ENCODE measurements at places on chromosomes 5 and 9.

GRCh38 chr5:134041570-134042411, 37.0 kb upstream of the VDAC1 start:
- no peak for DNase-seq

GRCh38 chr5:102865510-102866236, 110.6 kb downstream of the PAM start:
- peak; percentile 25 for DNase-seq

DNA sequence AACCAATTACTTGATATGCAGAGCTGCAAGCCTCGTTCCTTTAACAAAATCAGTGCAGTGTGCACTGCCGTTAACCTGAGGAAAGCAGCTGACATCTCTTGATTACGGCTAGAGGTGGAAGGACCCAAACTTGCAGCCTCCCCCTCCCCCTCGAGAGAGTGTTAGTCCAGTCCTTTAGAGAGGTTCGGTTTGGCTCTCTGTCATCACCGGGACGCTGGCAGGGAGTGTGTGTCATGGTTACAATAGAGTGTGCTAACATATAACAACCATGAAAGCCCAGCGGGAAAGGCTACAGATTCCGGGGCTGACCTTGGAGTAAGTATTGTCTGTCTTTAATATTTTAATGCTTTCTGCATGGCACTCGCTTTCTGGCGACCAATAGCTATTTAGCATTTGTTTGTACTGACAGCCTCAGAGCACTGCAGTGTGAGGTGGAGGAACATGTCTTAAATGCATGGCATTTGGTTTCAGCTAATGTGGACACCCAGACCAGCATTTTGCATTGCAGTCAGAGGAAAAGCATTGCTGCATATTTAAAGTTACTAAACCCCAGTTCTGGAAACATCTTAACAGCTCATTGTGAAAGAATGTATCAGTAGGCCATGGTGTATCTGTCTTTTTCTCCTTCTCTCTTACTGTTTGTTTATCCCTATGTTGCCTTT, 237.5 kb downstream of the CD180 start:
- no peak for DNase-seq

GRCh38 chr9:137159105-137160053, 10.5 kb downstream of the LRRC26 start:
- no peak for DNase-seq

DNA sequence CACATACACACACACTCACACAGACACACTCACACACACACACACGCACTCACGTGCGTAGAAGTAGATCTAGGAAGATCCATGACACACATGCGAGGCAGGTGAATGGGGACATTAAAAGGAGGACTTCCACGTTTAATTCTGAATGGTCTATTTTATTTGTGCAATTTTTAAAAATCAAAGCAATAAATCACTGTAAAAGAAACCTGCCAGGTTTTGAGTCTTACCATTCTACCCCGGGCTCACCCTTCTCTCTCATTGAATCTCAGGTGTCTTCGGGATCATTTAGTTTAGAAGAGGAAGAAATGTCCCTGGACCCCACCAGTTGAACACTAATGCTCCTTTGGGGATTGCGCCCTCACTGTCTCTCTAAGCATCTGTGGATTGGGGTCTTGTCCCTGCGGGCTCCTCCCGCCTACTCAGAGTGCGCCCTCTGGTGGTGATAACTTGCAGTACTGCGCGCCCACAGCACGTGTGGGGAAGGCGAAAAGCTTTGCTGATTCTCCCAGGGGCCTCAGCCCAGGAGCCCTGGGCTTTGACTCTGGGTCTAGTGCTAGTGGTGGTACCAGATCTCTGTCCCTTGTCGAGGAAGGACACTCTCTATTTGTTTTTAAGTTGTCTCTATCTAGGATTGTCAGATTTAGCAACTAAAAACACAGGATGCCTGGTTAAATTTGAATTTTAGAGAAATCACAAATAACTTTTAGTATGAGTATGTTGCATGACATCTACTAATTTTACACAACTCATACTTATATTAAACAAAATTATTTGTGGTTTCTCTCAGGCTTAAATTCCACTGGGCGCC, 34.8 kb downstream of the BOD1 start:
- peak; percentile 31 for DNase-seq

DNA sequence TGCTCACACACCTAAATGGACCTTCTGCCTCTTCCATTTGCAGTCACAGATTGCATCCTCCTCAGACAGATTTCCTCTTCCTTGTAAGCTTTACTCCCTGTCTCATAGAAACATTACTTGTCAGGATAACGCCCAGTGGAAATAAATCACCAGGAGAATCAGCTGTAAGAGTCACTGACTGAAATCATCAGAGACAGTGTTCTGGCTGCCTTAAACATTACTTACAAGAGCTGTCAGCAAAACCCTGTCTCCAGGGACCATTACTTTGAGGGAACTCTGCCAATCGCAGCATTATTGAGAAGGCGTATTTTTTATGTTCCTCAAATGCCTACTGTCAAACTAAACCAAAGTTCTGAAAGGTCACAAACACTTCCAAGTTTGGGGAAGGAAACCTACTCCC, 5.9 kb downstream of the DPYSL3 start:
- DNase-seq: no peak

DNA sequence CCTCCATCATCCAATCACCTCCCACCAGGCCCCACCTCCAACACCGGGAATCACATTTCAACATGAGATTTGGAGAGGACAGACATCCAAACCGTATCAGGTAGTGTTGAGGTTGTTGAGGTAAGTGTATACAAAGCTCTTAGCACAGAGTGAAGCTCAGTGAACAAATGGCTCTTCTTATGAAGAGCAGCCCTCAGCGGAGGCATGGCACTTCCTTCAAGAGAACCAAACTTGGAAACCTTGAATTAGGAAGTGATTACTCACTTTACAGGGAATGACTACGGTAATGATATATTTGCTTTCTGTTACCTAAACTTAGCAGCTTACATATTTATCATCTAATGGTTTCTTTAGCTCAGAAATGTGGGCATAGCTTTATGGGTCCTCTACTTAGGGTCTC, 92.8 kb downstream of the IQGAP2 start:
- DNase-seq: no peak

DNA sequence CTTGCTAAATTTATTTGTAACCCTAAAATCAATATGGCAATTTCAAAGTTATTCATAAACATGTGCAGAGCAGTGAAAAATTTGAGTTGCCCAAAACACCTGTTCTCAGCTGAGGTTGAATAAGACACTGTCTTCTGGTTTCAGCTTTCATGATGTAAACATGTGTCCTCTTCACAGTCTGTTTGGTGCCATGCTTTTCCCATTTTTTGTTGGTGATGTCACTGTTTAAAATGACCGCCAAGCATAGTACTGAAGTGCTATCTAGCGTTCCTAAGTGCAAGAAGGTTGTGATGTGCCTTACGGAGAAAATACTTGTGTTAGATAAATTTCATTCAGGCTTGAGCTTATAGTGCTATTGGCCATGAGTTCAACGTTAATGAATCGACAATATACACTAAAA, 580.8 kb downstream of the ACTL7B start:
- no peak for DNase-seq

GRCh38 chr5:26948921-26949320, 89.5 kb downstream of the CDH9 start:
- no peak for DNase-seq

DNA sequence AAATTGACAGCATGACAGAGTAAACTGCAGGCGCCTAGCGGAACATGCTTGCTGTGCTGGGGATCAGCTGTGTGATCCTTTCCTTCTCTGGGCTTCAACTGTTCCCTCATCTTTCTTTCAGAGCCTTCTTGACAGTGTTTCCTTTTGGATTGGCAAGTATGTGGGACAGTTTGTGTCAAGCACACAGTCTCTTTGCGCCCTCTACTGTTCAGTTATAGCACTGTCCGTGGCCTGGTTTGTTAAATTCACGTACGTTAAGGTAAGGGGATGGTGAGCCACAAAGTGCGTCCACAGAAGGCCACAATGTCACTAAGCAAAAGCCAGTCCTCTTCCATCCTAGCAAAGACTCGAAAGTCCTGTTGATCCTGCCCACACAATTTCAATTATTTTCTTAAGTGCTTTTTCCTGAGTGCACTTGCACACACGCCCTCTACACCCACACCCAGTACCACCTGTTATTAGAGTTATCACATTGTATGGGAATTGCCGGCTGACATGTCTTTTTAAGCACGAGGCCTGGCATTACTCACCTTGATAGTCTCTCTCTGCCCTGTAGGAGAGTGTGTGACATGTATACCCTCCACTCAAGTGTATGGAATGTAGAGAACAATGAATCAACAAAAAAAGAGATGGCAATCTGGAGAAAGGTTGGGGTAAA, 22.5 kb upstream of the PTPN3 start:
- peak; percentile 24 for DNase-seq

GRCh38 chr5:120817044-120817985, 353.2 kb downstream of the PRR16 start:
- DNase-seq: no peak

DNA sequence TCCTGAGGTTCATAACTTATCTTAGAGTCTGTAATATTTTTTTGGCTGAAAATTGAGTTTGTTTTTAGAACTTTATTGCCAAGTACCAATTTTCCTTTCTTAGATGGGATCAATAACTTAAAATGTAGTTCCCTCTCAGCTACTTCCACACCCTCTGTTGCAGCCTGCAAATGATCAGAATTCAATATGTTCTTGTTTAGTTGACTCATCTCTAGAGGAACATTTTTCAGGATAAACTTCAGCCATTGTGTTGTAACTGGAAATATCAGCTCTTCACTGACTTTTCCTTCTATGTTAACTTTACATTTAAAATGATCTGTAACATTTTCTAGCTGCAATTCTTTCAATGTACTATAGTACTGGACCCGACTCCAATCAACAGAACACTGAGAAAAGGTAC, 115.7 kb downstream of the ESM1 start:
- no peak for DNase-seq

- DNase-seq: no peak
Observed at GRCh38 chr9:107751567-107752210, 262.1 kb upstream of the KLF4 start.

DNA sequence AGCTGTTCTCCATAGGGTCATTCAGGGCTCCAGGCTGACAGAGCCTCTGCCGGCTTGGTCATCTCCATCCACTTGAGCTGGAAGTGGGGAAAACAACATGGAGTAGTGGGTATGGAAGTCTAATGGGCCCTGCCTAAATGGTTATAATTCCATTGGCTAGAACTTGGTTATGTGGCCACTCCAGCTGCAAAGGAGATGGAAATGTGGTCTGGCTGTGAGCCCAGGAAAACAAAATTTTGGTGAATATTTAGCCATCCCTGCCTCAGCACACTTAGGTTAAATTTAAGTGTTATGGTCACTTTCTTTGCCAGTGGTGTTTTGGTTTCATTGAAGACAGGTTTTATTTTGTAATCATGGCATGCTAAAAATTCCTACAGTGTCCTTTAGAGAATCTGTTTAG, 112.3 kb downstream of the SMARCA2 start:
- DNase-seq: no peak

GRCh38 chr9:22039258-22039657, 30.2 kb upstream of the CDKN2B start:
- no peak for DNase-seq

- DNase-seq: no peak
Observed at GRCh38 chr5:54671681-54672080, 154.1 kb downstream of the SNX18 start.

- DNase-seq: no peak
Observed at GRCh38 chr5:133494232-133494922, 118.0 kb downstream of the FSTL4 start.

DNA sequence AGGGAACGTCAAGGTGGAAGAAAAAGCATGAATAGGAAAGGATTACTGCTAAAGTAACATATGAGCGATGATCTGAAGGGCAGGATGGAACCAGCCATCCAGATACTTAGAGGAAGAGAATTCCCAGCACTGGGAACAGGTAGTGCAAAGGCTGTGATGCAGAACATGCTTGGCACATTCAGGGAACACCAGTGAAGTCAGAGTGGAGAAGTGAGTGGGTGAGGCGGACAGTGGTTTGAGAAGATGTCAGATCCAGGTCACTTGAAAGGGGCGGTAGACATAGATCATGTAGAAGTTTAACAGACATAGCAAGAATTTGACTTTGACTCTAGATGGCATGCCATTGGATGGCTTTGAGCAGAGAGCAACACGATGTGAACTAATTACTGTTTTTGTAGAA, 374.2 kb downstream of the PDE4D start:
- no peak for DNase-seq

- DNase-seq: peak; percentile 50
Observed at GRCh38 chr9:74951725-74952151, 974 bp downstream of the C9orf40 start.

DNA sequence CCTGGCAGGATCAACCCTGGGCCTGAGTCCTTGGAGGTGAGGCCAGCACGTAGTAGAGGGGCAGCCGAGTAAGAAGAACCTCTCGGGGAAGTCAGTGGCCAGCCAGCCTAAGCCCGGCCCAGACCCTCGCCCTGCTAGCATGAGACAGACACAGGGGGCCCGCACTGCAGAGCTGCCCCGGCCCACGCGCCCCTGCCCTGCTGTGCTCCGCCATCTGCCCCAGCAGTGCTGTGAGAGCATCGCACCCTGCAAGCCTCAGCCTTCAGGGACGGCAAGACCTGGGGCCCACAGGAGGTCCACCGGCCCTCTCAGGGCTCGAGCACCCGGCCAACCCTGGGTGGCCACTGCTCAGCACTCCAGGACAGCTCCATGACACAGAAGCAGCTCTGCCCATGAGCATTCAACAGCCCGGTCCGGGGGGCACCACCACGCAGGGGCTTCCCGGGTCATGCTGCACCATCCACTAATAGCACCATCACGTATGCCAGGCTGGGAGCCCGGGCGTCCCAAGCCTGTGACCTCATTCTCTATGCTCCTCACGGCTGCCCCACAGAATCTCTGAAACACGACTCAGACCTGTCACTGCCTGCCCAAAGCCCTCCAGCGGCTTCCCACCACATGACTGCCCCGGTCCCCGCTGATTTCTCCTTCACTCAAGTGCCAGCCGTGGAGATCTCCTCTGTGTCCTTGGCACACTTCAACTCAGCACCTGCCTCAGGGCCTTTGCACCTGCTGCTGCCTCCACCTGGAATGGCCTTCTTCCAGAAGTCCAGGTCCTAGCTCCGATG, 38.1 kb downstream of the ADAMTS2 start:
- no peak for DNase-seq

- DNase-seq: no peak
Observed at GRCh38 chr5:134392301-134392700, 19.4 kb downstream of the CDKN2AIPNL start.

DNA sequence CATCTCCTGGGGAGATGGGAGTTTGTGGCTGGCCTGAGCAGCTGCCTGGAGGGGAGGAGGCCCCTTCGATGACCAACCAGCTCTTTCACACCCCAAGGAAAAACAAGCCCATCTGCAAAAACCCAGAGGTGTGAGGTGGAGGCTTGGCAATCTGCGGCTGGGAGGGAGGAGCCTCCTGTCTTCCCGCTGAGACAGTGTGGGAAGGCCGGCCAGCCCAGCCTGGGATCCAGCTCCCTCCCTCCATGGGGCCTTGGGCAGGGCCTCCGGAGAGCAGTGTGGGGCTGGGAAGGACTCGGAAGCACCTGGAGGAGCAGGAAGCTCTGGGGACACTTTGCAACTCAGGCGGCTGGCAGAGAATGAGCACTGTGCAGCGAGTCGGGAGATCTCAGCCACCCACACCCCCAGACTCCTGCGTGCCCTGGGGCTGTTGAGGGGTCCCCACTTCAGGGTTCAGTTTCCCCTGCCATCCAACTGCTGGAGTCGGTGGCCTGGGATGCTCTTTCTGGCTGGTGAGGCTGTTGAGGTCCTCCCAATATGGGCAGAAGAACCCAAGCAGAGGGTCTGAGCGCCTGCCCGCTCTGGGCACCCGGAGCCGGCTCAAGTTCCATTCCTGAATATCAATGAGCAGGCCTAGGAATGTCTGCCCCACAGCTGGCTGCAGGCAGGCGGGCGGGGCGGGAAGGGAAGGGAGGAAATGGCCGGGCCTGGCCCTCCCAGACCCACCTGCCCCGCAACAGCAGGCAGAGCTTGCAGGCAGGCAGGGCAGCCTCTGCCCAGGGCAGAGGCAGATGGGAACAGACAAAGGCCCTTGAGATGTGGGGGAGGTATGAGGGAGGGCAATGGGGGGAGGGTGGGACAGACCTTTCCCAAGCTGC, 101.1 kb downstream of the FGF18 start:
- no peak for DNase-seq

All from CD4-positive, alpha-beta T cell treated with Interleukin-17A for 1 hour (primary cell).